NCI-H1436 treated with DMSO at 0.1 percent for 48 hours (cell line): ENCODE measurements at places on chromosomes 7 and 10.

DNA sequence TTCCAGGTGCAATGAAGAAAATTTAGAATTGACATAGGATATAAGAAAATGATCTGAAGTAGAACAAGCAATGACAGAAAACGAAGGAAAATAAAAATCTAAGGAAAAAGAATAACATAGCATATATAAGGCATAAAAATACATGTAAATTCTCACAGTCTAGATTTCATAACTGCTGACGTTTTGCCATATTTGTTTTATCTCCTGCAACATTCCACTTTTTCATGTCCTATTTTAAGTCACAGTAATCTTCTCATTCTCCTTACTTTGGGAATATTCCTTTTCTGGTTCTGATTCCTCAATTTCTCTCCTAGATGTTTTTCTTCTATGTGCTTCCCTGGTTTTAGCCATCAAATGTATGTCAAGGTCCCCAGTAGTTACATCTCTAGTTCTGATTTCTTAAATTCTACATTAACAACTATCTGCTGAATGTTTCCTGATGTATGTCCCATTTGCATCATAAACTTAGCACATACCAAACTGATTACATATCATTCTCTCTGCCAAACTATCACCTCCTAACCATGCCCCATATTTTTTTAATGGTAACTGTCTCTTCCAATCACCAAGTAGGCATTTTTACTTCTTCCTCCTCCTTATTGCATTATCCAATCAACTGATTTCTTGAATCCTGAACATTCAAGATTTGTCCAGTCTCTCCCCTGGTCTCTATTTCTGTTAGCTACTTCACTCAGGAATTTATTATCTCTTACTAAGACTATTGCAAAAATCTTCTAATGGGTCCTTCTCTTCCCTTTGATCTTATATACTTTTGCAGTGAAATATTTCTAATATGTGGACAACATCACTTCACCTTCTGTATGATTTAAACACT is 171.3 kb downstream of the DNAJC1 start:
- DNase-seq: no peak

GRCh38 chr7:37262181-37262580 is 186.5 kb downstream of the ELMO1 start:
- no peak for DNase-seq

DNA sequence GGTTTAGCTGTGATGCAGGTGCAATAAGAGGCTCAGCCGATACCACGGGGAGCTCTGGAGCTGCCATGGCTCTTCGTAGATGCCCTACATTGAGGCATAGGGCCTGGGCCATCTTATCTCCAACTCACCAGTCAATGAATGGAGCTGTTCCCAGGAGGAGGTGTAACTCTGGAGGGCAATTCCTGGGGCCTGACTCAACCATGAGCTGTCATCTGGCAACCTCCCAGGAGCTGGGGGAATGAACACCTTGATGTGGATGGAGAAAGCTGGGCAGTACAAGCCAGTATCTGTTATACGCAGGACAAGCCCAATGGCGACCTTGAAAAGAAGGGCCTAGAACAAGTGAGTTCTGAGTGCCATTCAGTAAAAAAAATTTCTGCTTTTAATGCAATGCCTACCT is 224.0 kb upstream of the PLXDC2 start:
- DNase-seq: no peak

- no peak for DNase-seq
These were observed 28.7 kb downstream of the GBF1 start for GRCh38 chr10:102274062-102274461.

DNA sequence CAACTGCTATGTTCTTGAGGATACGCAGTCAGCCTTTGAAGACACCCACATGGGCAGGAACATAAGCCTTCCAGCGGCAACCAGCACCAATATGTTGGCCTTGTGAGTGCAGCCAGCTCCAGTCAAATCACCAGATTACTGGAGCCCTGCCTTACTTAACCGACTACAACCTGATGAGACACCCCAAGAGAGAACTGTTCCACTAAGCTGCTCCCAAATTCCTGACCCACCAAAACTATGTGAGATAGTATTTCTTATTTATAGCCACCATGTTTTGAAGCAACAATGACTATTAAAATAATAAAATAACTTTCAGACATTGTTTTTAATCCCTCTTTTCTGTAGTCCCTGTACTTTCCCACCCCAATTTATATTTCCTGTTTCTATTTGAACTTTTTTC is 179.6 kb downstream of the ADK start:
- DNase-seq: no peak

- no peak for DNase-seq
These were observed 1076.7 kb upstream of the SORCS1 start for GRCh38 chr10:108241166-108241565.

DNA sequence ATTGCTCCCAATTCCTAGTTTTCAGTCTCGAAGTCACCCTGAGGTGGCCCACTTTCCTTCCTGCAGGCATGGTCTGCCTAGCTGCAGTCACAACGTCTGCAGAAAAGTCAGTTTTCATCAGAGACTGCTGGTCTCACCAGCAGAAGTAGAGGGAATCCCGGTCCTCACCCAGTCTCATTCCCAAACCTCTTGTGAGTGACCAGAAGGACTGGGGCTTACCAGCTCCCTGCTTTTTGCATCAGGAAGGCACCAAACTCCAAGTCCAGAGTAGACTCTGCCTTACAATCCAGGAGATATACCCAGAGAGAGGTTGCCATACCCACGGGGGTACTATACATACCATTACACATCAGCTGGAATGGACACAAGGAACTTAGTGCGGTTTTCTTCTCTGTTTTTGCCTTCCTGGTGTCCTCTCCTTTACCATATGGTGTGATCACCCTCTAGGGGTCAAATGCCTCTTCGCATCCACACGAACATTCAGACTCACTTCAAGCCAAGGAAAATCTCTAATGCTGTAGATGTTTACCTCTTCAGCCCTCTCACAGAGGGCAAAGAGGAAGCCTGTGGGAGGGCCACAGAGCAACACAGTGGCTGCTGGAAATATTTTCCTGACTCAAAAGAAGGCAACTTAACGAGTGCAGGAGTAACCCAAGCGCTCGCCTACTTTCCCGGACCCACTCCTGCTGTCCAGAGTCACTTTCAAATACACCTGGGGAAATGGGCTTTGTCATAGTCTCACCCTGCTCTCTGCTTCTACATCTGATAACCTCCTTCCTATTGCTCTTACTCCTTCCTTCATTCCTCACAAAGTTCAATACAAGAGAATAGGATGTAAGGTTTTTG is 220.9 kb downstream of the C7orf25 start:
- no peak for DNase-seq

DNA sequence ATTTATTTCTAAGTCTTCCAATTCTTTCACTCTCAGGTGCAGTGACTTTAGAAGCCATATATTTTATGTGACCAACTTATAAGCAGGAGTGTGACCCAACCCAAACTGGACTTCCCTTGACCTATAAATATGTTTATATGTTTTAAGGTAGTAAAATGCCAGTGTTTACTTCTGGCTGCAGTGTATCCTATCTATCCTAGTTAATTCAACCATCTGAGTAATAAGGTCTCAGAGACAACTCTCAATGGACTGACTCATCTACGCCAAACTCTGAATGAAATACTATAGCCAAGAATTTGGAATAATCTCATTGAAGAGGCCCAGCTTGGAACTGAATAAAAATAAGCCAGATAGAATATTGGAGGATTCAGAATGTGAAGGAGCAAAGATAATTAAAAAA is 544.5 kb upstream of the SORCS1 start:
- no peak for DNase-seq

GRCh38 chr10:106863549-106863948 is 301.0 kb downstream of the SORCS1 start:
- DNase-seq: no peak

DNA sequence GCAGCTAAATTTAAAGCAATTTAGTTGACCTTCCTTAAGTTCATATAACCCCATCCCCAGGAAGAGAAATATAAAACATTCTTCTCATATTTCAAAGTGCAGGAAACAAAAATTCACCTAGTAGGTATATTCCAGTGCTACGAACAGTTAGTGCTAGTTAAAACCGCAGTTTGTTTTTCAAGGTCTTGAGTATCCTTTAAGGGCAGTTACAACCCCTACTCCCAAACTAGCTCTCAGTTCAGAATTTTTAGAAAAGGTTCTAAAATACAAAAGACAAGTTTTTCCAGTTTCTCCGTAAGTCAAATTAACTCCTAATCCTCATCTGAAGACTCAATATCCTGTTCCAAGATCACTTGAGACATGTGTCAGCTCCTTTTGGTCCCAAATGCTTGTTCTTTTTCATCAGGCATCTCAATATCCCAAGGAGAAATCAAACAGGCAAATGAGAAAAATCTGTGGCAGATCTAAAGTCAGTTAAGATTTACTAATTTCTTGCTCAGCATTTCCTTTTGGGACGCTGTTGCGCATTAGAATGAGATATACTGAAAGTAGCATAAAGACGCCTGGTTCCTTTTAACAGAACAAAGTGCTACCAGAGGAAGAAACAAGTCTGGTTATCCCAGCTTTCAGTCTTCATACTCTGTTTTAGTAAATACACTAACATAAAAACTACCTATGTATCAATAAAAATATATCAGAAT is 51.8 kb downstream of the ARHGAP12 start:
- DNase-seq: no peak

DNA sequence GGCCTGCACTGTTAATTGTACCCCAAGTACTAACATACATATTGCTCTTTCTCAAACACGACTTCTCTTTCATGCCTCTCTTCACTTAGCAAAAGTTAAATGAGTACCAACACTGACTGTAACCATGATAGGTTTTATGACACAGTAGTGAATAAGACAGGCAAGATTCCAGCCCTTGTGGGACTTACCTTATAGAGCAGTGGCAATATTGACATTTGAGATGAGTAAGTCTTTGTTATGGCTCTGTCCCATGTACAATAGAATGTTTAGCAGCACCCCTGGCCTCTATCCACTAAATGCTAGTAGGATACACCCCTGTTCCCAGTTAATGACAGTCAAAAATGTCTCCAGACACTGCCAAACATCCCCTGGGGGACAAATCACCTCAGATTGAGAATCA is 11.9 kb upstream of the COL1A2 start:
- no peak for DNase-seq

DNA sequence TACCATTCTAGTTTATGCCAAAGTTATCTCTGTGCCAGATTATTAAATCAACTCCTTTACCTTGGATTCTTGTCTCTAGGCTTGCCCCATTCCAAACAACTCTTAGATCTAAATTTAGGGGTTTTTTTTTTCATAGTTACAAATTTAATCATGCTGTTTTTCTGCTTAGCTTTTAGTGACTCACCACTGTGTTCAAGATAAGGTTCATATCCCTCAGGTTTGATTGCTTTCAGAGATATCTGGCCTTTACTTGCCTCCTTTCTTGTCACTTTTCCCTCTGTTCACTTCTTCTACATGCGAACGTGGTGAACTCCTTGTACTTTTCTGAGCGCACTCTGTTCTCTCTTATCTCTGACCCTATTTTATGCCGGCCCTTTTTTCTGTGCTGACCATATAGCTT is 78.2 kb downstream of the VPS50 start:
- no peak for DNase-seq

DNA sequence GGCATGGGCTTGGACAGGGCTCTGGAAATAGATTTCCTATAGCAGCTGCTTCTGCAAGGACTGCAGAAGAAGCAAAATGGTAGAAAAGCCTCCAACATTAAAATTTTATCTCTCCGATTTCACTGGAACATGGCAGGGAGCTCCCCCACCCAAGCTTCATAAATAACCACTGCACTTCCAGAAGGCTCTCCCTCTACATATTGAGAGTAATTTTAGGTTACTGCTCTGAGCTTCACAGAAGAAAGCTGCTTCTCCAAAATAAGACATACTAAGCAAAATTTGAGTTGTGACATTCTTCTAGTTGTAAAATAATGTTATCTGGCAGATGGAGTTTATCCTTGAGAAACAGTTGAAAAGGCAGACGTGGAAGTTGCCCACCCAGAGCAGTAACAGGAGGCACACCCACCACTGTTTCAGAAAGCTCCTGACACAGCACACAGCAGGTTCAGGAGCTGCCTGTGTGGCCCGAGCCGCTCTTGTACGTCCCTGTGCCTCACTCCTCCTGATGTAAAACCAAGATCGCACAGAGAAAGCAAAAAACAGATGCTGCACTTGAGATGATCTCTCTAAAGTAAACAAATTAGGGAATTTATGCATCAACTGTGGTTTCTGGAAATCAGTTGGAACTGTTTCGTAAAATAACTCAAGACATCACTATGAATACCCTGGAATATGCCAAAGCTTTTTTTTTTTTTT is 621.0 kb downstream of the PARD3 start:
- DNase-seq: no peak

DNA sequence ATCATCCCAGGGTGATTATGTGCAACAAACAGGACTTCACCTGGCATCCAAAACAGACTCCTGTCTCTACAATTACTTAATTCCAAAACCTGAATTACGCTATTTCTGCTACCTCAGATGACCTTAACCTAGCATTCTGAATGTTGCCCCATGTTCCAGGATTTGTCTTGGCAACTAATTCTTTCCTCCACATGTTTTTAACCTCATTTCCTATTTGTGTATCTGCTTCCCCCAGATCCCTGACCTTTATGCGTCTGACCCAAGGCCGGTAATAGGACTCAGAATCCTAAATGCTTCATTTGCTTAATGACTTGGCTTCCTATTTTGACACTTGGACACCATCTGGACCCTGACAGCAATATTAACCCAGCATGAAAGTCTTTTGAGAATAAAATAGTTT is 8.7 kb upstream of the ING3 start:
- no peak for DNase-seq

GRCh38 chr10:51097546-51097945 is 23.3 kb downstream of the PRKG1 start:
- no peak for DNase-seq

DNA sequence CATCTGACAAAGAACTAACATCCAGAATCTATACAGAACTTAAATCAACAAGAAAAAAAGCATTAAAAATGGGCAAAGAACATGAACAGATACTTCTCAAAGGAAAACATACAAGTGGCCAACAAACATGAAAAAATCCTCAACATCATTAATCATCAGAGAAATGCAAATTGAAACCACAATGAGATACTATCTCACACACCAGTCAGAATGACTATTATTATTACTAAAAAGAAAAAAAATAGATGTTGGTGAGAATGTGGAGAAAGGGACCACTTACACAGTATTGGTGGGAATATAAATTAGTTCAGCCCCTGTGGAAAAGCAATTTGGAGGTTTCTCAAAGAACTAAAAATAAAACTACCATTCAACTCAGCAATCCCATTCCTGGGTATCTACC is 89.1 kb upstream of the ADO start:
- DNase-seq: no peak

GRCh38 chr10:5647507-5648240 is 18.7 kb downstream of the ASB13 start:
- DNase-seq: no peak
